ENCODE measurements at places on chromosomes 7 and 10.

- no peak for DNase-seq
These were observed 16.0 kb downstream of the CASP7 start for GRCh38 chr10:113695691-113696090.

DNA sequence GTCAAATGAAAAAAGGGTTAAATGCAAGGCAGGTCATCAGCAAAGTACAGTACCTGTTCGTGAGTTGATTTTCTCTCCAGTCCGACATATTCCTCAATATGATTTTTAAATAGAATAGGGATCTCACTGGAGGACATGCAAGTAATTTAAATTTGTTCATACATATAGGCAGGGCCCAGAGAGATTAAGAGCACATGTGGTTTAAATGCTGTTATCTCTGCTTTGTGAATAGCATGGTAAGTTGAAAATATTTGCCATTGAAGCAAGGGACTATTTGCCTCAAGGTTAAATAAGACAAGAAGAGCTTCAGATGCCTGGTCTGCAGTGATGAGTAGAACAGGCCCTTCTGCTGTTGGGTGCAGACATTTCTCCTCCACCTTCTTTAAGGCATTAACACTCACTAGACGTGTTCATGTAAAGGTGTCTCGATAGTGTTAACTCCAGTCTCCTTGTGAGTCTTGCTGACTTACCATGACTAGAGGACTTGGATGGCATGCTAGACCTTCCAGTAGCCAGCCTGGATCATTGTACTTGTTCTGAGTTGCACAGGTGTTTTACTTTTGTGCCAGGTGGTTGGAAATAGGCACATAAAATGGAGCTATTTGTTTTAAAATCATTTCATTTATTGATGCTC, 15.6 kb upstream of the AKR1C3 start:
- DNase-seq, result no peak

- DNase-seq, result peak; percentile 62
These were observed 20.2 kb downstream of the PDCD11 start for GRCh38 chr10:103416436-103417147.

- DNase-seq, result no peak
These were observed 1.2 kb downstream of the CLDN4 start for GRCh38 chr7:73831834-73832651.

GRCh38 chr7:140869430-140869829, 55.3 kb downstream of the BRAF start:
- no peak for DNase-seq

- DNase-seq, result peak; percentile 82
These were observed 89.0 kb downstream of the JMJD1C start for GRCh38 chr10:63376560-63377304.

- DNase-seq, result no peak
These were observed 6.3 kb upstream of the MYO1G start for GRCh38 chr7:44985033-44985695.

- no peak for DNase-seq
These were observed 285.7 kb downstream of the ZEB1 start for GRCh38 chr10:31604646-31605170.

- no peak for DNase-seq
These were observed 136.0 kb upstream of the TCF7L2 start for GRCh38 chr10:112813866-112814591.

GRCh38 chr10:96400465-96400864, 41.7 kb upstream of the OPALIN start:
- no peak for DNase-seq

- DNase-seq, result no peak
These were observed 139.0 kb downstream of the SEPTIN14 start for GRCh38 chr7:55723621-55723941.

DNA sequence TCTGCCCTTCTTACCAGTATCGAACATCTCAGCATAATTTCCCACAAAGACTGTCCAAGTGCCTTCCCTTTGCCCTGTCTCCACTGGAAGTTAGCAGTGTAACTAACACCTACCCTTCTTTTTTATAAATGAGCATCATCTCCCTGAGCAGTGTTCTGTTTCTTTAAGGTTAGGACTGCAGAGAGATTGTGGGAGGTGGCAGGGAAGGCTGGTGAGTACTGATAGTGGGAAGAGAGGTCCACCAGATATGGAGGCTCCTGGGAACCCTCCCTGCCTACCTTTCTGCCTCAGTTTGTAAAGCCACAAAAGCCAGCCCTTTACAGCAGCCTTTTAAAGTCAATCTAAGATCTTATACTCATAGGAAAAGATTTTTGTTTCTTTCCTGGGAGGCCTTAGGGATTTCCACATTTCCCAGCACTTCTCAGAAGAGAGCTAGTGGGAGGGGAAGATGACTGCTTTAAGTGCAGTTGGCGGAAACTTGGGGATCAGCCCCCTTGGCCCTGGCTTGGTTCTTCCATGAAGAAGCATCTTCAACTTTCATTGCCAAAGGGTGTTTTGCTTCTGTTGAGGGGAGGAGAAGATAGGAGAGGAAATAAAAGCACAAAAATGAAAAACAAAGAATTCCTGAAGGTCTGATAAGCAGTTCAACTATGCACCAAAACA, 36.6 kb upstream of the CALD1 start:
- peak; percentile 88 for DNase-seq

DNA sequence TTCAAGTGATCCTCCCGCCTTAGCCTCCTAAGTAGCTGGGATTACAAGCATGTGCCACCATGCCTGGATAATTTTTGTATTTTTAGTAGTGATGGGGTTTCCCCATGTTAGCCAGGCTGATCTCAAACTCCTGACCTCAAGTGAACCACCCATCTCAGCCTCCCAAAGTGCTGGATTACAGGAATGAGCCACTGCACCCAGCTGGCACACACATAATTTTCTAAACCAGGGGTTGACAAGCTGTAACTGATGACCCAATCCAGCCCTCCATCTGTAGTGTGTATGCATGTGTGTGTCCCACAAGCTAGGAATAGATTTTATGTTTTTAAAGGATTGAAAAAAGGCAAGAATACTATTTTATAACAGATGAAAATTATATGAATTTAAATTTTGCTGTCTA, 125.9 kb upstream of the INSYN2A start:
- DNase-seq, result no peak

DNA sequence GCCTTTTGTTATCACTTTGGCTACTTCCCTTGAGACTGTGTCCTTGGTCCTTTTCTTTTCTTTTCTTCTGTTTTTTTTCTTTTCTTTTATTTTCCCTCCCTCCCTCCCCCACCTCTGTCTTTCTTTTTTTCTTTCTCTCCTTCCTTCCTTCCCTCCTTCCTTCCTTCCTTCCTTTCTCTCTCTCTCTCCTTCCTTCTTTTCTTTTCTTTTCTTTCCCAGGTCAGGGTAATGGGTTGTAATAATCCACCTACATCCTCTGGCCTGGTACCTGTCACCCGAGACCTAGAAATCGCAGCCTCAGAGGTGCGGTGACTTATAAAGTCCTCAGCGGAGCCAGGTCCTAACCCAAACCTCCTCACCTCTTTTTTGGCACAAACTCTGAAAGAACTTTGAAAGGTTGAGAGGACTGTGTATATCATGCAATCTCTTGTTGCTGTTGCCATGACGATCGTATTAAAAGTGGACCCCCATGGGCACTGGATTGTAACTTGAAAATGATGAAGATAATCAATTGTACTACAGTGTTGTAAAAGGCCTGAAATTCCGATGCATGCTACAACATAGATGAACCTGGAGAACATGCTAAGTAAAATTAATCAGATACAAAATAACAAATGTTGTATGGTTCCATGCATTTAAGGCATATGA, 140.7 kb upstream of the AGK start:
- DNase-seq, result no peak

DNA sequence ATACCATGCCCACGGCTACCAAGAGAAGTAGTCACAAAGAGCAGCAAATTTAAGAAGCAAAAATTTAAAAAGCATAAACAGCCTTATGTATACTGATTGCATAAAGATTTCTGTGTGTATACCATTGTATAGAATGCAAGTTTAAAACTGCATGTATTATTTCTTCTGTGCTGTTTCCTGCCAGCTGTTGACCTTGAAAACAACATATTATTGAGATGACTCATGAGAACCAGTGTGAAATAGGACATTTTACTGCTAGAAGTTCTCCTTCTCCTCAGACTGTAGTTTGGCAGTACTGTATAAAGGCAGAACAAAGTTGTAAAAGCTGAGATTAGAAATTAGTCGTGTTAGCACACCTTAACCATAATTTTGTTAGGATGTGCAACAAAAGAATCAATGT, 42.3 kb upstream of the SGCE start:
- DNase-seq, result peak; percentile 86

DNA sequence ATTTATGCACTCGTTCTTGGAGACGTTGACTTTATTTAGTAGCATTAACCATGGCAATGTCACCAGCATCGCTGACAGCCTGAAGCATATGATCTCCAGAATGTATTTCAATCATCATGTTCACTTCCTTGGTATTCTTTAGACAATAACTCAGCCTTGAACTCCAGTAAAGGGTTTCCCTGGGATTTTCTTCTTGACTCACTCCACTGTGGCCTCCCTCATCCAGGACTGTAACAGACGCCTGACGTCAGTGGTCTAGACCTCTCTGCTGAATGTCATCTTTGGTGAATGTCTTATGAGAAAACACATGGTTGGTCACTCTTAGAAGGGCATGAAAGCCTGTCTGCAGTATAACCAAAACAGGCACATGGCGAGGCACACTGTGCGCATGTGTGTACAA, 64.4 kb downstream of the EGFR start:
- peak; percentile 90 for DNase-seq

- peak; percentile 77 for DNase-seq
These were observed 5.1 kb downstream of the PTTG1IP2 start for GRCh38 chr7:90474284-90475210.

- DNase-seq, result no peak
These were observed 202.2 kb downstream of the FRMD4A start for GRCh38 chr10:14128519-14128918.

- no peak for DNase-seq
These were observed 24.7 kb upstream of the GPAM start for GRCh38 chr10:112208292-112208691.

DNA sequence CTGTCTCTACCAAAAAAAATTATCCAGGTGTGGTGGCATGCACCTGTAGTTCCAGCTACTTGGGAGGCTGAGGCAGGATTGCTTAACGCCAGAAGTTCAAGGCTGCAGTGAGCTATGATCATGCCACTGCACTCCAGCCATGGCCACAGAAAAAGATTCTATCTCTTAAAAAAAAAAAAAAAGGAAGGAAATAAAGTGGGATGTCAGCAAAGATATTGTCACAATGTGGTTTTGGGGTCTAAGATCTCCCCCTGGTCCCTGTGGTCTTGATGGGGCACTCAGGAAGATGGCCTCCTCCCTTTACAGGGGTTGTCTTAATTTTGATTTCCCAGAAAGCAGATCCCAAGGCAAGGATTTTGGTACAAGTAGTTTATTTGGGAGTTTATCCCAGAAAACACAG, 7.4 kb upstream of the KAZALD1 start:
- DNase-seq, result no peak

- no peak for DNase-seq
These were observed 41.7 kb upstream of the ZMIZ2 start for GRCh38 chr7:44706788-44707557.

Data from amniotic epithelial cell (primary cell).